Mammary epithelial cell (primary cell): ENCODE measurements at places on chromosomes 1 and 21. TPM values are rescaled to one million over a fixed set of nuclear protein-coding genes. Genes with fewer than 3 reads are reported as not detected.

ARHGEF11 gene
- 23.4 and 24.7 TPM in 2 replicates for total RNA-seq

BARHL2 gene
- not detected in 2 replicates for total RNA-seq

- DNase-seq, result no peak
These were observed 34.0 kb downstream of the CAPN8 start for GRCh38 chr1:223631473-223631872.

GRCh38 chr1:218255090-218255489 is 30.0 kb upstream of the RRP15 start:
- no peak for DNase-seq

GRCh38 chr1:116760487-116760886 is 6.3 kb downstream of the CD2 start:
- DNase-seq, result no peak

DNA sequence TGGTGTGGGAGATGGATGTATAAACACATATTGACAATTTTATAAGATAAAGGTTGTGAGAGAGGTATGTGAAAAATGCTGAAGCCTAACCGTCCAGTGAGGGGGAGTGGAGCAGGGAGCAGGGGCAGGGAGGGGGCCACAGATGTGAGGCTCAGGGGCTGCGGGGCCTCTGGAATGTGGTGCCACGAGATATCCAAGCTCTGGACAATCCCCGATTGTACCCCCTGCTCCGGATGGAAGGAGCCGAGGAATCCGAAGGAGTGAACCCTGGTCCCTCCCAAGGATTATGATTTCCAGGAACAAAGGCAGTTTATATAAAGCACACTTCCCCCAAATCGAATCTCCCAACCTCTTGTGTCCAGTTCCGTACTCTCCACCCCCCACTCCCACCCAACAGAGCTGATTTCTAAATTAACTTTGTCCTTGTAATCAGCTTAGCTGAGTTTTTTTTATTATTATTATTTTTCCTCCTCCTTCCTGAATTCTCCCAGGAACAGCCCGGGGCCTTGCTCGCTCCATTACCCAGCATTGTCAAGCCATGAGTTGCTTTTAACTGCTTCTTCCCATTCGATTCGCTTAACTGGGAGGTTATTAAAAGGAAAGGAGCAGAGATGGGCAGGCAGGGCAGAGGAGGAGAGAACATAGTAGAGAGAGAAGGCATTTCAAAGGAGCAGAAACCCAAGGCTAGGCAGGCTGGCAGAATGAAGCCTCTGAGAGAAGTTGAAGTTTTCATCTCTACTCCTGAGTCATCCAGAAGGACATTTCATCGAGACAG is 9.4 kb downstream of the KIRREL1 start:
- DNase-seq, result peak; percentile 38

HOOK1 gene
- 8.5 and 9.6 TPM in 2 replicates for total RNA-seq

RHOU gene
- total RNA-seq, result 0.14 and 0.40 TPM in 2 replicates
